Left cardiac atrium (tissue), 4 donors: ENCODE measurements at places on chromosomes 7 and 10.

- no peak for DNase-seq
Measured at GRCh38 chr10:130233035-130233360, 96.8 kb downstream of the GLRX3 start.

DNA sequence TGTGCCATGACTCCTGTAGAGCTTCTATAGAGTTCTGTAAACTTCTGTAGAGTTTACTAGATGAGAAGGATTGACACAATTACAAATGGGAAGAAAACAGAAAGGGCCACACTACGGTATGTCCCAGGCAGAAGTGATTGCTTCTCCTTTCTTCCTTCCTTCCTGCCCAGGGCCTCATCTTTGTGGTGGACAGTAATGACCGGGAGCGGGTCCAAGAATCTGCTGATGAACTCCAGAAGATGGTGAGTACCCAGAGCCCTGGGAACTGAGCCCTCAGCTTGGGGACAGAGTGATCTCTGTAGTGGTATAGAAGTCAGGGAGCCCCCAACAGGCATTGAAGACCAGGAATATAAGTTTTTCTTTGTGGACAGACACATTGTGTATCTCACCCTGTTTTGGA is 1.7 kb downstream of the ARF5 start:
- DNase-seq = no peak

GRCh38 chr7:154569916-154570315 is 433.0 kb downstream of the PAXIP1 start:
- no peak for DNase-seq

DNA sequence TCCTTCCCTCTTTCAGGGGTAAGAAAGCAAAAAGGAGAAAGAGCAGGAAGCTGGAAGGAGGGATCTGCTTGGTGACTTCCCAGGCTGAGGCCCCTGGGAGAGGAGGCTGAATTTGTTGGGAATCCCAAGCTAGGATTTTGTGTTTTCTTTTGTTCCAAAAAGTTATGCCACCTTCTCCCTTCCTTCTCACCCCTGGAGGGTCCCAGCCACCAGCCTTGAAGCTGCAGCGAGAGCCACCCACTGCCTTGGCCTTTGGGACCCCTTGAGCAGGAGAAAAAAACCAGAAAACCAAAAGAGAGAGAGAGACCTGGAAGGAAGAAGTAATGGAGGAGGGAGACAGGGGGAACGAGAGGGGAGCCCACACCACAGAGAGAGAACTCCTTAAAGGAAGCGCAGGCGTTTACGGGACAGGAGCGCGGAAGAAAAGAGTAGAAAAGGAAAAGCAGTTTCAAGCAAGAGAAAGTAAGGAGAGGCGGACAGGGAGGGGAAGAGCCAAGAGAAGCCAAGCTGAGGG is 7.2 kb downstream of the VAX1 start:
- no peak for DNase-seq

DNA sequence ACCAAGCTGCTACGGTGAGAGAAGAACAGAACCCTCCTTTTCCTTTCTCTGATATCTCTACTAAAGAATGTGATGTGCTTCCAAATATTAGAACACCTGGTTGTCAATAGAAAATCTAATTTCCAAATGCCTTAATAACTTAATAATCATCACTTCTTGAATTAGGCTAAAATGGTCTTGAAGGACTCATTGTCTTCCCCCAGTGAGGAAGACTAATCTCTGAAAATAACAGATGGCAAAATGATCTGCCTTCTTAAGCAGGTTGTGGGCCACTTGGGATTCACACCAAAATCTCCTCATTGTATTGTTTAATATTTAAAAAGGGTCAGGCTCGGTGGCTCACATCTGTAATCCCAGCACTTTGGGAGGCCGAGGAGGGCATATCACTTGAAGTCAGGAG is 805.9 kb upstream of the AUTS2 start:
- DNase-seq = no peak

- DNase-seq = no peak
Measured at GRCh38 chr7:152922318-152923081, 162.9 kb downstream of the ACTR3B start.

DNA sequence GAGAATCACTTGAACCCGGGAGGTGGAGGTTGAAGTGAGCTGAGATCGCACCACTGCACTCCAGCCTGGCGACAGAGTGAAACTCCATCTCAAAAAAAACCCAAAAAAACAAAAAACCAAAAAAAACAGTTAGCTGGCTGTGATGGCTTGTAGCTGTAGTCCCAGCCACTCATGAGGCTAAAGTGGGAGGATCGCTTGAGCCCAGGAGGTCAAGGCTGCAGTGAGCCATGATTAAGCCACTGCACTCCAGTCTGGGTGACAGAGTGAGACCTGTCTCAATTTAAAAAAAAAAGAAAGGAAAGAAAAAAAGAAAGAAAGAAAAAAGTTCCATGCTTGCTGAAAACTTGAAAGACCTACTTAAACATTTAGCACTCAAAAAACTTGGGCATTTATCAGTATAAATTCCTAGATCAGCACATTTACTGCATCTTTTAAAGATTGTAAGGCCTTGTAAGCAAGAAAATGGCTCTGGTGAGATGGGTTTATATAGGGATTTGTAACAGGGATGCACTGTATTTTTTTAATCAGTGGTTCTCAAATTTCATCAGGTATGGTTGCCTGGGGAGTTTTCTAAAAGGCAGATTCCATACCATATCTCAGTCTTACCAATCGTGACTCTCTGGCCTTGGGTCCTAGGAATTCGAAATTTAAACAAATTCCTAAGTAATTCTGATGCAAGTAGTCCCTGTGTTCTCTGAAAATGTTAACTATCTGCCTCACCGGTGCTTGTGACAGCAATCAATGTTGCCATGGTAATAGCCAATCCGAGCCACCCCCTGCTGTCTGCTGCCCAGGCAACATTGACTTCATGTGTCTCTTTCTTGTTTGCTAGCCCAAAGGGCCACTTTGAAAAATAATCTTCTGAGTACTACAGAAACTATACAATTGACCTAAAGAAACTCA is 11.5 kb upstream of the NT5C2 start:
- DNase-seq = no peak

DNA sequence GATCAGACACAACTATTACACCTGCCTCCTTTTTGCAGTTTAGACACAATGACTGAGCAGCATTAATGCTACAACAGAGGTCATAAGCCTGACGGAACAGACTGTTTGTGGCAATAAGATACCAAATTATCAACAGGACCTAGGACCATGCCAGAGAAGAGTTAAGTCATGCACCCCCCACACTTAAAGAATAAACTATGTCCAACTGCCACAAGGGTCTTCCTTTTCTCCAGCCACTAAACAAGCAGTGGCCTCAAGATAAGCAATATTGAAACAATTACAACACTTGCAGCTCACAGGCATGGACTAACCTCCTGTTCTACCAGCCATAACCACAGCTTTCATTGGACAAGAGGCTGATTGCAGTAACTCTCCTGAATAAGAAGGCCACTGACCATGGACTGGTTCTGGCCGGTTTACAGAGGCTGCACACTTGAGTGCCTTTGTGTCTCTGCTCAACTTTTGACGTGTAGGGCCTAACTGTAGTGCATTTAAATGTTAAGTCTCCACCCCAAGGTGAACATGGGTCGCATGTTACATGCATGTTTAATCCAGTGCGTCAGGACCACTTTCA is 104.4 kb downstream of the STRA8 start:
- DNase-seq = no peak

GRCh38 chr10:88730864-88731263 is 24.8 kb downstream of the LIPK start:
- DNase-seq = no peak

DNA sequence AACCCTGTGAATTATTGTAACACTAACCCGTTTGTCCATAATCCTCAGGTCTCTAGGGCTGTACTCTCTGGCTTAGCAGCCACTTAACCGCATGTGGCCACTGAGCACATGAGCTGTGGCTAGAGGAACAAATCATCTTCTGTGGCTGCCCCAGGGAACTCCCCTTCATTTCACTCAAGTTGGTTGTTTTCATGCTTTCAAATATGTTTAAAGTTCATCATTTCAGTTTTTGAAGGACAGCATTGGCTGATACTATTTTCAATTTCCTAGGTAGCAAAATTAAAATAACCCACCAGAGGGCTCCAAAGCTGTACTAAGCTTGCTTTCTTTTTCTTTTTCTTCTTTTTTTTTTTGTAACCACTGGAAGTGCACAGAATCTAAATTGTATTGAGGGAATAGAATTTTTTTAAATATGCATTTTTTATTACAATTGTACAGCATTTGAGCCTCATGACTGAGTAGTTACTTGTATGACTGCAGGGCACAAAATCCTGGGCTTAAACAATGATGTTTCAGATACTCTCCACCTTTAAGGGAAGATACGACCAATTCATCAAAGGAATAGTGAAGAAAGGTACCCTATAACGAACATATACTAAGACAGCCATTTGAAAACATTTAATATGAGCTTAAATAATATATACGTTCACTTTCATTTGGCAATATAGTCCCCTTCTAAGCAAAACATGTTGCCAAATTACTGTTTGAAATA is 38.6 kb downstream of the MRC1 start:
- DNase-seq = no peak

DNA sequence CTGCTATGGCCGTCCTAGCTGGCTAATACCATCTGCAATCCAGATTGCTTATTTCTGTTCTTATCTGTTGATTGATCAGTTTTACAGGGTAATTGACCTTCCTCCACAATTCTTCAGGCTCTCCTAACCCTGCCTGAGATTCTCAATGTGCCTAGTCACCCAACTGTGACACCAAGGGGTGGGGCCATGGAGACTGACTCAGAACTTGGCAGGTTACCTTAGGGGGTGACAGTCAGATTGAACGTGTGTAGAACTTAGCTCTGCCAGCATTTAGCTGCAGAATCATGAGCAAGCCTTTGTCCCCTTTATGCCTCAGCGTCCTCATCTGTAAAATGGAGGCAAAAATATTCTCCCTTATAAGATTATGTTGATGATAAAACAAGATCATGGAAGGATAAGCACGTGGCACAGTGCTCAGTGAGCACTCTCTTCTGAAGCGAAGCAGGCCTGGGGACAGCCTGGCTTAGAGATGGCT is 19.1 kb upstream of the LEP start:
- DNase-seq = no peak

GRCh38 chr7:50869108-50869725 is 86.5 kb upstream of the GRB10 start:
- peak; percentile 39 for DNase-seq

DNA sequence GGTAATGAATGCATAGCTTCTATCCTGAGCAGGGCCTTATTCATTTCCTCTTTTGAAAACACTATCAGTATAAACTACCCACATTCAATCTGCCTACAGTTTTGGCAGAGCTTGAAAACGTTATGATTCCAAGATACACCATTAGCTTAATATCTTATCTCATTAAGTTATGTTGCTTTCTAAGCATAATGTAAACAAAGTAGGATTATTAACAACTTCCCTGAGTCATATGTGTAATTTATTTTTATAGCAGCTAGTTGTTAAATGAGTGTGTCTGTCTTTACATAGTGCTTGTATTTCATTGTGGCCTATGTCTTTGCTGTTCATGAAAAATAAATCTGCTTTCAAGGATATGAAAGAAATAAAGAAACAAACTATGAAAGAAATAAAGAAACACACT is 106.2 kb upstream of the DLX6 start:
- no peak for DNase-seq

- no peak for DNase-seq
Measured at GRCh38 chr10:6019010-6019782, 41.9 kb upstream of the IL15RA start.

- DNase-seq = no peak
Measured at GRCh38 chr7:73705551-73705920, 13.9 kb downstream of the STX1A start.

GRCh38 chr7:97835296-97836138 is 36.7 kb downstream of the ASNS start:
- peak; percentile 73 for DNase-seq

DNA sequence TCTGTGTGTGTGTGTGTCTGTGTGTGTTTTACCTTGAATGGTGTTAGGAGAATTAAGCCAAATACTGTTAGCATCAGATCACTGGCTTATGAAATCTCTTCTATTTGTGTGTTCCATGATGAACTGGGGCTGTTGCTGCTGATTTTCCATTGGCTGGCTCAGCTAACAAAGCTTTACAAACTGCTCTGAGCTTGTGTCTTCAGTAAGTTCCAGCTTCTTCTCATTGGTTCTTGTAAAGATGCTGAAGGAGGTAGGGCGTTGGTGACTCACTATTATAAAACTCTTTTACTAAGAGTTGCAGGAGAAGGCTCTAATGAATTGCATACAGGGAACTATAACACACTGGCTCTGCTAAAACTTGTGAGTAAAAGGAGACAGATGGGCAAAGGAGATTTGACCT is 136.4 kb upstream of the PRKCQ start:
- DNase-seq = no peak

DNA sequence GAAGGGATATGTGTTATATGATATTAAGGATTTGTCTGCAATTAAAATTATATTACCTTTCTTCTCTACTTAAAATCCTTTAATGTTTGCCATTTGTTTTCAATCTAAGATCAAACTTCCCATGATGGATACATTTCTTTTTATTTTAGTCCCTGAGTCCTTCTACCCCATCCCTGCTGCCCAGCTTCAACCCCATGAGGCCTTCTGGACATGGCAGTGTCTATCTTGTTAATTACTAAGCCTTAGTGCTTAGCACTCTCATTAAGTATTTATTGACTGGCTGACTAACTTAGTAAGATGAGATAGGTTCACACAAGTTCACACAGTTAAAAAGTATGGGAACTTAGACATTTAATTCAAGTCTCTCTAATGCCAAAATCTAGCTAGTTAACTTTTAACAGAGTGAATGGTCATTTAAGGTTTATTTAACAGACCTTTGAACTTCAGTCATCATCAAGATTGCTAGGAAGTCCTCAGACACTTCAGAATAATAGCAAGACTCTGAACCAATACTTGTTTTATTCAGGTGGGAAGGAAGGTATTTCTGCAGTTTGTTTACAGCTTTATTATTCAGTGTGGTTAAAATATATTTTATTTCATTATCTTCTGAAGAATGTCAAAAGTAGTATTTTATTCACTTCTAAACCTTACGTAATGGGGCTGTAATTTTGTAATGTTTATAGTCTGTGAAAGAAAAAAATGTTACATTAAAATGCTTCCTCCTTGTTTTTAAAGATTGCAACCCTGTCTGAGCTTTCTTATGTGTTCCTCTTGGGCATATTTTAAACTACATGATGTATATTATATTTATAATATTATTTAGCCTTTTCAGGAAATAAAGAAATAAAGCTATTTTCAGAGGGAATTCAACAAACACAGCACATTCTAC is 848.9 kb downstream of the REEP3 start:
- DNase-seq = no peak

DNA sequence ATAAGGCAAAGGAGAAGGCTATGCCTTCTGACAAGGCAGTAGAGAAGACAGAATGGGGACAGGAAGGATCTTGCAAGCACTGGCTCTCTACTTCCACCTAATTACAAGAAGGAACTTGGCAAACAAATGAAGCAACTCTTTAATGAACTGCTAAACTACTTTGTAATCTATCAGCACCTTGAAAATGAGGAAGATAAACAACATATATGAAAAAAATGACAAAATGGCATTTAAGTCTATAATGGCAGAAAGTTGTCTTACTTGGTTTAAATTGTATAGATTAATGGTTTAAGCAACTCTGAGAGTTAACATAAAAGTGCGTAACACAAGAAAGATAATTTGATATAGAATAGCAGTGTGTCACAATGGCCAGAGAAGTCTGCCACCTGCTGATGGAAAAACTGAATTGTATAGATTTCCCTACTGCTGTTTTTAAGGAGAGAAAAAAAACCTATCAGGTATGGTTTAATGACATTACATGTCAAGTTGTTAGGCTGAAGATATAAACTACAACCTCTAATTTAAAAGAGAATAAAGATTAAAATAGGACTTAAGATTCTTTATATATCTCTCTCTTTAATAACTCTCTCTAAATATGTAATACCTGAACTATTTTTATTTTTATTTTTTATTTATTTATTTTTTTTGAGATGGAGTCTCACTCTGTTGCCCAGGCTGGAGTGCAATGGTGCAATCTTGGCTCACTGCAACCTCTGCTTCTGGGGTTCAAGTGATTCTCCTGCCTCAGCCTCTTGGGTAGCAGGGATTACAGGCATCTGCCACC is 11.8 kb downstream of the NT5C3A start:
- DNase-seq = no peak
